ENCODE measurements at places on chromosomes 5 and 9.

DNA sequence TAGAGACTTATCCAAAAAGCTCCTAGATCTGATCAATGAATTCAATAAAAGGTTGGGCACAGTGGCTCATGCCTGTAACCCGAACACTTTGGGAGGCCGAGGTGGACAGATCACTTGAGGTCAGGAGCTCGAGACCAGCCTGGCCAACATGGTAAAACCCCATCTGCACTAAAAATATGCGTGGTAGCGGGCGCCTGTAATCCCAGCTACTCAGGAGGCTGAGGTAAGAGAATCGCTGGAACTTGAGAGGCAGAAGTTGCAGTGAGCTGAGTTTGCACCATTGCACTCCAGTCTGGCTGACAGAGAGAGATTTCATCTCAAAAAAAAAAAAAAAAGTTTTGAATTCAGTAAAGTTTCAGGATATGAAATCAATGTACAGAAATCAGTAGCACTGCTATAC is 20.0 kb downstream of the DCTN4 start:
- no peak for DNase-seq

DNA sequence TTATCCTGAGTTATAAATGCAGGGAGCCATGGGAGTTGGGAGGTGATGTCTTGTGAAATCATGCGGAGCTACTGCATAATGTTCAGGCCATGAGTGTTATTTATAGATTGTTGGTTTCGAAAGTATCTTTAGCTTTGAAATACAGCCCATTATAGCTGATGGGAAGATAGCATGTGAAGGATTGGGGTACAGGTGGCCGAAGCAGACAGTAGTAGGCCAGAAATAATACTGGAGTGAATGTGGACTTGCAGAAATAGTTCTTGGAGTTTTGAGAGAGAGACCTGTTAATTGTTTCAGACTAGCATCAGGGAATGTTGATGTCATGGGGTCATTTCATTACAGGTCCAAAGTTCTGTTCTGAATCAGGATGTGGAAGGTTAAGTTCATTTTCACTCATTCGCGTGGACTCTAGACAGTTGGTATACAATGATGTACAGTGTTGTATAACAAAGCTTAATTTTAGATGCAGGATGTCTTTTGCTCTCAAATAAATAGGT is 3.8 kb downstream of the ATP6V1G1 start:
- no peak for DNase-seq

DNA sequence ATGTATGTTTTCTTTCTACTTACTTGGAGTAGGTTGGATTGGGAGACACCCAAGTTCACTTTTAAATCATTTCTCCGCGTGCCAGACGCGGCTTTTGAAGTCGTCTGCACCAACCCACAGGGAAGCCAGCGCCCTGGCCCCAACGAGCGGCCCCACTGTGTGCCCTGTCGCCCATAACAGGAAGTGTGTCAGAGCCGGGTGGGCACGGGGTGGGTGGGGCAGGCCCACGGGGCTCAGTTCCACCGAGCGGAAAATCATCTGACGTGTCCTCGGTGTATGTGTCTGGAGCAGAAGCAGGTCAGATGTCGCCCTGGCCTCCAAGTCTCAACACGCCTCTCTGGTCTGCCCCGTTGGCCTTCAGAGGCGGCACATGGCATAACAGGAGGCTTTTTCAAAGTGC is 22.7 kb upstream of the SMIM23 start:
- DNase-seq = no peak

DNA sequence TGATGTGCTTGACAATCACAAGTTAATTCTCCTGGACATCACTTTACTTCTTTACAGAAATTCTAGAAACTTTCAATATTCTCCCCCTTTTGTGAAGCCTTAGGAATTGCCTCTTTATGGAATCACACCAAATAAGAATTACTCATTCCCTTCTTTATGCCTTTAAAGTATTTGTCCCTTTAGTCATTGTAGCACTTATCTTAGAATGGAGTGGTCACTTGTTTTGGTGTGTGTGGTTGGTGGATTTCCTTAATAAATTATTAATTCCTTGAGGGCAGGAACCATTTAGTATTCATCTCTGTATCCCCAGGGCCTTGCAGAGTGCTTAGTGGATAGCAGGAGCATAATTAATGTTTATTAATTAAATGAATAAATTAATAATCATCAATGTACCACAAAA is 307.0 kb downstream of the ARRDC3 start:
- no peak for DNase-seq

GRCh38 chr9:98998441-98999151 is 54.9 kb downstream of the COL15A1 start:
- peak; percentile 77 for DNase-seq

DNA sequence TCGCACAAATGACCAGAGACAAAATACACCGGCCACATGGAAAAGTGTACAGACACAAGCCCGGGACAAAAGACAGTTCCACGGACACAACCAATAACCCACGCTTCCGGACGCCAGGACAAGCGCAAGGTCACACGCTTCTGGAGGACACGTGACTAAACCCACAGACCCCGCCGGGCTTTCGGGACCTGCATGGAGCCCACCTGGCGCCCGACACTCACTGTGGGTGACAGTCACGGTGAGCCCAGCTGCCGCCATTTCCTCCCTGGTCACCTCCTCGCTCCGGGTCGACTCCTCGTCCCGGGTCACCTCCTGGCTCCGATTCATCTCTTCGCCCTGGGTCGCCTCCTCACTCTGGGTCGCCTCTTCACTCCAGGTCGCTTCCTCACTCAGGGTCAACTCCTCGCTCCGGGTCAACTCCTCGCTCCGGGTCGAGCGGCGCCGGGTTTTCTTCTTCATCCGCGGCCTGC is 470 bp downstream of the BAG1 start:
- no peak for DNase-seq

GRCh38 chr5:151126199-151126645 is 31.4 kb downstream of the ANXA6 start:
- peak; percentile 39 for DNase-seq

GRCh38 chr5:171521679-171522078 is 102.2 kb downstream of the FGF18 start:
- no peak for DNase-seq

GRCh38 chr5:178324481-178325310 is 92.1 kb upstream of the PHYKPL start:
- no peak for DNase-seq

GRCh38 chr5:108548684-108549596 is 167.0 kb upstream of the FBXL17 start:
- no peak for DNase-seq

DNA sequence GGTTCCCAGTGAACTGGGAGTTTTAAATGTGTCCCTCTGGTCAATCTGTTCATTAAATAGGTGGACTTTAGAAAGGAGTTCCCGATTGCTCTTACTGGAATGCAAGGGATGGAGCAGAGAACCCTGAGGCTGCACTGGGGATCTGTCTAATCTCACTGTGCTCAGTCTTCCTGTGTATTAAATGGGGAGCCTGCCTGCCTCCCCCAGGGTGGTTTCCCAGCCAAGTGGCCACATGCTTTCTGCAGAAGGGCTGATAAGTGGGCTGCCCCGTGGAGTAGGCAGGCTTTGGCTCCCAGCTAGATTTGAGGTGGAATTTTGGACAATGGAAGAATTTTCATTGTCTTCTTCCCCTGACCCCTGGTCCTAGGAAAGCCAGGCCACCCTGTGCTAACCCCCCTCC is 14.0 kb upstream of the PHYHD1 start:
- DNase-seq = no peak

- DNase-seq = no peak
Measured at GRCh38 chr9:85283421-85283820, 458.3 kb downstream of the AGTPBP1 start.

GRCh38 chr9:131673531-131673930 is 66.3 kb downstream of the RAPGEF1 start:
- no peak for DNase-seq

- DNase-seq = peak; percentile 88
Measured at GRCh38 chr5:57566914-57567313, 84.3 kb upstream of the ACTBL2 start.

DNA sequence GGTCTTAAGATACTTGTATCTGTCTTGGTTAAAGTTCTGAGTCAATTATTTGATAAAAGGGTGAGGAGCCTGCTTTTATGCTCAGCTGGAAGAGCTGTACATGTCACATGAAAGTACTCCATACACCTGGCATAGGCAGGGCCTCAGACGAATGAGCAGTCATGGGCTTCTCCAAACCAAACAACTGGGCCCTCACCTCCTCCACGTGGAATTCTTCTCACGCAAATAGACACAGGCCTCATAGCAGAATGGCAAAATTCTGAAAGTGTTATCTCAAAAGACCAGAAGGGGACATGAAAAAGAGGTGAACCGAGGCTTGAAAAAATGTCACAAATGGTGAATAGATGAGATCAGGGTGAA is 48.6 kb downstream of the FAM240B start:
- no peak for DNase-seq

GRCh38 chr9:136014147-136014923 is 53.2 kb upstream of the UBAC1 start:
- DNase-seq = no peak

DNA sequence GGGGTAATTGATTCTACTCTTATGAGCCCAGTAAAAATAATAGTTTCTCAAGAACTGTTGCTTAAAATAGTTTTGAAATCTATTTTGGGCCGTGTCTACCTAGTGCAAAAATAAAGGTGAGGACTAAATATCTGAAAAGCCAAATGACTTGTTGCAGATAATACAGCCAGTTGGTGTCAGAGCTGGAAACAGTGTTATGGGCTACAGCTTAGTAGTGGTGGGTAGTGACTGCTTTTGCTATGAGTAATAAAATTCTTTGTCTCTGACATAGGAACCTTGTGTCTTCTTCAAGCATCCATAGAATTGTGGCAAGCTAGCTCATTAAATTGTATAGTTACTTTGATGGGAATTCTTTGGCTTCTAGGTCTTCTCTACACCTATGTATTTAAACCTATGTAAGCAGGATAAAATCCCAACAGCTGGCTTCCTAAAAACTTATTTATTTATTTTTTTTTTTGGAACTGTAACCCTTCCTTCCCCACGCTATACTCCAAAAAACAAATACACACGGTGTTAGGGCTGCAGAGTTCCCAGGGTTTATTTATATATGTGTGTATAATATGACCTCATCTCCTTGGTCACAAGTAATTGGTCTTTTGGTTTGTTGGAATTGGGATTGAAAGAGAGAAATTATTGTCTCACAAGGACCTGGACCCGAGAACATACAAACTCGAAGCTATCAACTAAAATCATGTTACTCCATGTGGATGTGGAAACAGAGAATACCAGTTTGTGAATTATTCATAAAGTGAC is 138.0 kb downstream of the NUDT12 start:
- peak; percentile 77 for DNase-seq

- DNase-seq = no peak
Measured at GRCh38 chr5:77984587-77984986, 208.4 kb upstream of the TBCA start.
